ENCODE measurements at places on chromosomes 4 and X.

DNA sequence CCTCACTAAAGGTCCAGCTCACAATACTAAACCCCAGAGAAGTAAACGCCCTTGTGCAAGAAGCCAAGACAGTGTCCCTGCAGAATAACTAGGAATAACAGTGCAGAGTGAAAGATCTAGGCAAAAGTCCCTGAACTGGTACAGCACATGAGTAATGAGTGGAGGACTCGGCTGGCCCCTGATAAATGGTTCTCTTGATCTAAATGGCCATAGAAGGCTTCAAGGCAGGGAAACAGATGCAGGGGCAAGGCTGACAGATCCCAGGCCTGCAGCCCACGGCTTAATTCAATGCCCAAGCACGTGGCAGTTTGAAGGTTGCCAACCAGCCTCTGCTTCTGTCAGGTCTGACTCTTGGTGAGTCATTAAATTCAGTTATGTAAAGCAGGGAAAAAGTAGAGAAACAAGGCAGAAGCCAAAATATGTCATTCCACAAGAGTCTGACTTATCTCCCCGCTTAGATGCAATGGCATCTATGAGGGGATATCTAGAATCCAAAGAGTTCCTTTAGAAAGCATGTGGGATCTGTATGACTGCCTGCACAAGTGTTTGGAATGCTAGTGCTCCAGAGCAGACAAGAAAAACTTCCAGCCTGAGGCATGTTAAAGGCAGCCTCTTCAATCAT, 121.3 kb downstream of the PRDM5 start:
- DNase-seq: no peak

- no peak for DNase-seq
These were observed 1161.4 kb upstream of the PCDH7 start for GRCh38 chr4:29558789-29559188.

- no peak for DNase-seq
These were observed 194.4 kb upstream of the LDB2 start for GRCh38 chr4:17092736-17093437.

DNA sequence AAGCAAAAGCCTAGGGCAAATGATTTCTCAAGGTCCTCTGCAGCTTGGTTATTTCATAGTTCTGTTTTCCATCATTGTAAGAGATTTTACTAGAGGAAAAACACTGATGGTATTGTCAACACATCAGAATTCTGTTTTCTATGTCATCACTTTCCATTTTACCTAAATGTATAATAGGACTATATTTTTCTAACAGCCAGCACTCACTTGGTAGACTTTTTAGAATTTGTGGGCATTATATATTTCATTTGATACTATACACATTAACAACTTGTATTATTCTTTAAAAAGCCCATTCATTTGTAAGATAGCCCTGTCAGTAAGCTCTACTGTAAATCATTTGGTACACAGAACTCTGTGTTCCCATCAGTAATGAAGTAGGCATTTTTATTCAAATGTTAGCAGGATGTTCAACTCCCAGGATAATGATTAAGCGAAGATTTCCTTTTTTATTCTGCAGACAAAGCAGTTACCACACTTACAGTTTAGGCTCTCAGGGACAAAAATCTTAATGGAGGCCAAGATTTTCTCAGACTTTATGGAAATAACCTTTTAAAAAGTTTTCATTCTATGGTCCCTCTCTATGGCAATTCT, 143.6 kb upstream of the TEX13C start:
- no peak for DNase-seq

DNA sequence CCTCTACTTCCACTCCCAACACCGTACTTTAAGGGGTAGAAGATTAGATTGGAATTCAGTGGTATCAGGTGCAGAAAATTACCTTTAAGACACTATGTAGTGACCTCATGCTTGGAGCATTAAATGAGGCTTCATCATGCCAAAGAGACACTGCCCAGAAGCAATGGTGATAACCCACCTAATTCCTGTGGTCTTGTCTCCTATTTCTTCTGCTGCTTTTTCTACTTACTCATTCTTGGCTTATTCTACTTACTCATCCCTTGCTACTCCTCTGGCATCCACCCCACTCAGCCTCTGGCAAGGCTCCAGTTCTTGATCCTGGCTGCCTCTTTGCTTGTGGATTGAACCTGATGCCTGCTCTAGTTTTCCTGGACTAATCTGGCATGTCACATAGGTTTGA, 62.3 kb upstream of the ADAMTS3 start:
- DNase-seq: no peak

DNA sequence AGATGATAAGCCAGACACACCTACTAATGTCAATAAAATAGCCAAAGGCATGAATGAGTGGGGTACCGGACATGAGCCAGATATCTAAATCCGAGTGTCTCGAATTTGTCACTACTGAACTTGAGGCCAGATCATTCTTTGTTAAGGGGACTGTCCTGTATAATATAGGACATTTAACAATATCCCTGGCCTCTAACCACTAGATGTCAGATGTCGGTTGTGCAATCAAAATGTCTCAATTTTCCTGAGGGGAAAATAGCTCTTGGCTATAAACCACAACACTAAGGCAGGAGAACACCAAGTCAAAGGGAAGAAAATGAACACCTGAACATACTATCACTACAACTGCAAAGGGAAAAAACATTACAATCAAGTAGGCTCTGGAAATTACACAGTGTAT, 154.5 kb downstream of the GPM6A start:
- DNase-seq: no peak
